ENCODE measurements at places on chromosomes 16 and 17.

DNA sequence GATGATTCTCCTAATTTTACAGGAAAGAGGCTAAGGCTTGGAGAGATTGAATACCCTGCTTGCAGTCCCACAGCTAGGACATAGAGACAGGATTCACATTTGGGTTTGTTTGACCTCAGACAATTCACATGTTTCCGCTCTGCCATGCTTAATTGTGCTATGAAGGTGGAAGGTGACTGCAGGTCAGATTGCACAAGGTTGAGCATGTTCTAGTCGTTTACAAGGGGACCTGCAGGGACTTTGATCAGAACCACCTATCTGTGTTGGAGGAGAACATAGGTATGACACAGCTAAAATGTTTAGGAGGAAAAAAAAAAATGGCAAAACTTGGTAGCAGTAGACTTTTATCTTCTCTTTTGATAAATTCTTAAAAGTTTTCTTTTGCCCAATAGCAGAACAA, 4.9 kb upstream of the ANKFN1 start:
- DNase-seq = no peak

DNA sequence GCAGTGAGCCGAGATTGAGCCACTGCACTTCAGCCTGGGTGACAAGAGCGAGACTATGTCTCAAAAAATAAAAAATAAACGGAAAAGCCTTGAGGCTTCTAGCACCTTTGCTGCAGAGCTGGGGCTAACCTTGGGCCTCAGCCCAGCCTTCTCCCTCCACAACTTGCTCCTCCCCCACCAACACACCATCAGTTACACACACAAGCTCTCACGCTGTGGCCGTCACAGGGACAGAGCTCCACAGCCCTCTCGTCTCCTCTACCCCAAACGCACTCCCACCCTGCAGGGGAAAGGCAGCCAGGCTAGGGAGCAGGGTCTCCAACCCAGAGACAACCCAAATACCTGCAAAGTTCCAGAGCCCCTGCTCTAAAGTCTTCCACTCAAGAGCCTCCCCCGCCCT, 22.0 kb upstream of the MRPS23 start:
- no peak for DNase-seq

DNA sequence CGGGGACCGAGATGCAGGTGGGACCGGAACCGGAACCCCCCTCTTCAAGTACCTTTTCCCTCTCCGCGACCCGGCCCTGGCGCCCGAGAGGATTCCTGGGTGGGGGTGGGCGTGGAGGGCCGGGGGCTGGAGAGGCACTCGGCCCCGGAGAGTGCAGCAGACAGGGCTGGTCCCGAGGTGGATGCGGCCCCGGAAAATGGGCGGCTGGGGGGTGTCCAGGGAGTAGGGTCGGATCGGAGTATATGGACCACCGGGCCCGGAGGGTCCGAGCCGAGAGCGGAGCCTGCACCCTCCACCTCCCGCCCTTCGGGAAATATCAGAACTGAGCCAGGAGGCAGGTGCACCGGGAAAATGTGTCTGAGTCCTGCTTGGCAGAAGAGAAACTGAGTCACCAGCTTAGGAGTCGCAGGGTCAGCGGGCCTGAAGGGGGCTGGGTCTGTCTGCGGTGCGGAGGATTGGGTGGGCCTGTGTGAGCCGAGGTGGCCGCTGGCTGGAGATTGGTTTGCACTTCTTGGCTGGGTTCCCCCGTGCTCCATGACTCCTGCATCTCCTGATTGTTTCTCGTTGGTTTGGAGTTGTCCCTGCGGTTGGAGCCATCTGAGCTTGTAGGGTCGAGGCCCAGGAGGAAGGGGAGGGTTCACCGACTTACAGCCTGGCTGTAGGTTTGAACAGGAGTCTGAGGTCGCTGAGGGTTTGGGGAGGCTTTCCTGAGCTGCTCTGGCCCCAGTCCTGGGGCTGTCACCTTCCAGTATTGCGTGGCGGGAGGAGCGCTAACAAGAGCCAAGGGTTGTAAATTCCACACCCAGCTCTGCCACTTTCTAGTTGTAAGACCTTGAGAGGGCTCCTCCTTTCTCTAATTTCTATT, 518 bp downstream of the SH2B1 start:
- DNase-seq = no peak

DNA sequence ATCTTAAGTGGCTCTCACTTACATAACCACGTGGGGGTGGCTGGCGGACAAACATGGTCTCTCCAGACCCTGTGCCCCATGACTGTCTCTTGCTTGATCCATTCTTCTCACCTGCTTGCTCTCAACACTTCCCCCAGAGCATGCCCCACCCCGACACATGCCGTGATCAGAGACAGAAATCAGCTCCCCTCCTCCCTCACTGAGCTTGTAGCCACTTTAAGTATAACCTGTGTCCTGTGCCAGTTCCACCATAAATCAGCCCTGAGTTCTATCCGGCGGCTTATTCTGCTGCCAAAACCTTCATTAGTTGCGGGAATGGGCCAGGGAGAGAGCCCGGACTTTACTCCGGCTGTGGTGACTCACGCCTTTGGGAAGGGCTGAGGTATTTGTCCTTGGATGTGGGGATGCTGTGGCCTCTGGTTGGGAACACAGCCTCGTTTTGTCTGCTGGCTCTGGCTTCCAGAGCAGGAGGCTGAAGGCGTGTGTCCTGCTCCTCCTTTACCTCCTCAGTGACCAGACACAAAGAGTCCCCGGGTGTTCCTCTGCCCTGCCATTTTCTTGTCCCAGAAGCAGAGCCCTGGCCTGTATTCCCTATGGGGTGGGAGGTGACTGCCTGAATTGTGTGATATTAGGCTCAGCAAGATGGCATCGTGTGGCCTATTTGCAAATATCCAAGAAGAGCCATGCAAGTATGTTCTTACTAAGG, 21.1 kb downstream of the ANKRD40 start:
- DNase-seq = no peak

DNA sequence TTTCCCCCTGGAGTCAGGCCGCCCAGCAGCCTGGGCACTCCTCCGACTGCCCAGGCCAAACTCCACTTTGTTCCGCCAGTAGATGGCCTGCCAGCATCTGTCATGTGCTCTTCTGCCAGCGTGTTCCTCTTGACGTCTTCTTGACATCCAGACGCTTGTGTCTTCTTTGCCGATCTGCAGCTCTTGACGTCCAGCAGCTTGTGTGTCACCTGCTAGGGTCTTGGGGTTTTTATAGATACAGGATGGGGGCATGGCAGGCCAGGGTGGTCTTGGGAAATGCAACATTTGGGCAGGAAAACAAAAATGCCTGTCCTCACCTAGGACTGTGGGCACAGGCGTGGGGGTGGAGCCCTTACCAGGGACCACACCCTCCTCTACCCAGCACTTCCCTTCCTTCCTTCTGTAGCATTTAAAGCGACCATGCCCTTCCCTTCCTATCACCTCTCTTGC, 88.7 kb downstream of the BMERB1 start:
- no peak for DNase-seq

- DNase-seq = no peak
Measured at GRCh38 chr16:66162821-66163220, 203.7 kb upstream of the CDH5 start.

DNA sequence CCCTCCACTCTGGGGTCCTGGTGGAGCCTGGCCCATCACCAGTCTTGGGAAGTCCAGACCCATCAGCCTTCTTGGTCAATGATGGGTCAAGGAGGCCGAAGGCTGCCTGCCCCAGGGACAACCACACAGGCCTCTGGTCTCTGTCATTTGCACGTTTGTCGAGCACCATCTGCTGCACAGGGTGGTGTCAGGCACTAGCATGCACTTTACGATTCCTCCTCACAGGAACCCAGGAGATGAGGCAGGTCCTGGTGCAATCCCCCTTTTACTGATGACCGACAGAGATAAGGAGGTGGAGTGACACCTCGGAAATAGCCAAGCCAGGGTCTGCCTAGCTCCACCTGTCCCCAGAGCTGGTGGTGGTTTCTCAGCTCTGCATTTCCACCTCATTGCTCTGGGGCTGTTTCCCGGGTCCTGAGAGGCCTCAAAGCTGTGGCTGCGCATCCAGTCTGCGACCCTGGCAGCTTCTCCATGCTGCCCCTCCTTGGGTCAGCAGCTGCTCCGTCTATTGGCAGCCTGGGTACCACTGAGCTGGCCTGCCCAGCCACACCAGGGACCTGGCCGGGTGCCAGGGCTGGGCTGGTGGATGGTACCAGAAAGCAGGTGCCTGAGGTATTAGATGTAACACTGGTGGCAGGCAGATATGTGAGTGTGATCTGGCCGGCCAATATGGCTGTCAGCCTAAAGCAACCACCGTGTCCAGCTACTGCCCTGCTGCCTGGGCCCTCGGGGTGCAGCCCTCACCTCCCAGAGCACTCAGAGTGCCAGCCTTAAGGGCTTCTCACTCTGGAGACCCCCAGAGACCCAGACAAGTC, 10.0 kb downstream of the MMP15 start:
- no peak for DNase-seq

GRCh38 chr16:79307214-79307613, 293.3 kb downstream of the MAF start:
- no peak for DNase-seq

GRCh38 chr16:85943711-85944110, 44.7 kb downstream of the IRF8 start:
- DNase-seq = no peak

- DNase-seq = no peak
Measured at GRCh38 chr17:71987634-71988033, 133.2 kb upstream of the SOX9 start.

DNA sequence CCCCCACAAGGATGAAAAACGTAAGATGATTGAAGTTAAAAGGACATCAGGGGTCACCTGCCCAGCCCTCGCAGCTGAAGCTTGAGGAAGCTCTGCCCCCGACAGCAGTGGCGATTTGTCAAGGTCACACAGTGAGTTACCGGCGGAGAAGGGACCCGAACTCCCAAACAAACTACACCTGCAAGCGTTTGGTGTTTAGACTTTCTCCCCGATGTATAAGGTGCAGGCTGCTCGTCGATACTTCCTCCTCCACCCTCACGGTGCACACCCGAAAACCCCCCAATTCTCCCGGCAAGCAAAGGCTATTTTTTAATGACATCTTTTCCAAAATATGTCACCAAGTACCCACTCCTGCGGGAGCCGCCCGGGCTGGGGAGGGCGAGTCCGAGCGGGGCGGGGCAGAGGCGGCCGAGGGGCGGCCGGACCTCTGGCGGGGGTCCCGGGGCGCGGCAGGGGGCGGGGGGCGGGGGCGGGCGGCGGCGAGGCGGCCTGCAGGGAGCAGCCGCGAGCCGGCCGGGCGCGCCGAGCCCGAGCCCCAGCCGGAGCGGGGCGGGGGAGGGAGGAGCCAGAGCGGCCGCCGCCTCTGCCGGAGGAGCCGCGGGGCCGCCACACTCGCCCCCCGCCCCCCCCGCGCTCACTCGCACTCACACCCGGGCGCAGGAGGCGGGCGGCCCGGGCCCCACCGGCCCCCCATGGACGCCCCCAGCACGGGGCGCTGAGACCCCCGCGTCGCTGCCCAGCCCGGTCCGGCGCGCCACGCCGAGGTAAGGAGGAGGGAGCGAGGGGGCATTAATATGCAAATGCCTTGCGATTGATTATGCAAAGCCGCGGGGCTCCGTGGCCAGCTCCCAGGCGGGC, at the start of gene THRA:
THRA (plus strand) TSS at position 637 of the 858 bp plus-strand sequence. CDS start 11,524 bp downstream, outside the sequence.
- no peak for DNase-seq

- no peak for DNase-seq
Measured at GRCh38 chr16:22734368-22734767, 79.6 kb upstream of the HS3ST2 start.

DNA sequence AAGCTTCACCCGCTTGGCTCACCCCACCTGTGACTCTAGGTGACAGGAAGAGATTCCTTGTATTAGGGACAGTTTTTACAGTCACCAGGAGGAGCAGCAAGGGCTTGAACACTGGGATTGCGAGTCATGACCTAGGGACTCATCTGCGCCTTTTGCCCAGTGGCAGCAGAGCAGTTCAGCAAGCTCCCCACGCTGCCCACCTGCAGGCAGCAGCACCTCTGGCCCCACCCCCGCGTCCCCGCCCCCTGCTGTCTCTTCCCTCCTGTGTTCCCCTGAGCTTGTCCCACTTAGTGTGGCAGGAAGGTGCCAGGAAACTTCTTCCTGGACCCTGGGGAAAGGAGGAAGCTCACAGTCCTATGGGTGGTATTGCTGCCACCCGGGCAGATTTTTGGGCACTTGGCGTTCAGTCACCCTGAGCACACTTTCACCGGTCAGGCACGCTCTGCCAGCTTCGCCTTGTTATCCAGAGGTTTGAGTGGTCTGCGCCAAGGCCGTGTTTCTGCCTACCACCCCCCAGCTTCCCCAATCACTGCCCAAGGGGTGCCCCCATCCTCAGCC, 8.7 kb downstream of the MMP15 start:
- no peak for DNase-seq

- no peak for DNase-seq
Measured at GRCh38 chr17:55124730-55125360, 139.9 kb upstream of the HLF start.

DNA sequence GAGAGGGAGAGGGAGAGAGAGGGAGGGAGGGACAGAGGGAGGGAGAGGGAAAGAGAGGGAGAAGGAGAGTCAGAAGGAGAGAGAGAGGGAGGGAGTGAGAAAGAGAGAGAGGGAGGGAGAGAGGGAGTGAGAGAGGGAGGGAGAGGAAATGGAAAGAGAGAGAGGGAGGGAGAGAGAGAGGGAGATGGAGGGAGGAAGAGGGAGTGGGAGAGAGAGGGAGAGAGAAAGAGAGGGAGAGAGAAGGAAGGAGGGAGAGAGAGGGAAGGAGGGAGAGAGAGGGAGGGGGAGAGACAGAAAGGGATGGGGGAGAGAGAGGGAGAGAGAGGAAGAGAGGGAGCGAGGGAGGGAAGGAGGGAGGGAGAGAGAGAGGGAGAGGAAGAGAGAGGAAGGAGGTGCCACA, 72.8 kb downstream of the AXIN2 start:
- no peak for DNase-seq

DNA sequence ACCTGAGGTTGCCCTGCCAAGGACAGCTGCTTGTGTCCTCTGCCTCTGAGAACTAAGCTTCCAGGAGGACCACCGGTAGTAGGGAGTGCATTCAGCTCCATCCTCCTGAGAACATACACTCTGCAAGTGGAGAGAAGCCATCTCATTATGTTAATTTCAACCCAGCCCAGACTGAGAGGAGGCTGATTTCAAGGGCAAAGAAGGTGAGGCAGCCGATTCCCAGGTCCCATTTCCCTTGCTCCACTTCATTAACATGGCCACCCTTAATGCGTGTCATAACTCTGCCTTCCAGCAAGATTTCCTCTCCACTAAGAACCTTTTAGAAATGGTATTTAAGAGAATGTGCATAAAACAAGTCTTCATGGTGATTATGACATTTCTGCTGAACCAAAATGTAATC, 72.5 kb downstream of the CDH13 start:
- DNase-seq = no peak

- DNase-seq = no peak
Measured at GRCh38 chr17:42779304-42779935, 990 bp upstream of the WNK4 start.

GRCh38 chr16:56860226-56861020, 4.6 kb upstream of the SLC12A3 start:
- no peak for DNase-seq

- DNase-seq = no peak
Measured at GRCh38 chr17:79465011-79465680, 145.7 kb downstream of the RBFOX3 start.

- no peak for DNase-seq
Measured at GRCh38 chr16:70703041-70703834, 17.4 kb upstream of the MTSS2 start.

- no peak for DNase-seq
Measured at GRCh38 chr16:9372934-9373890, 281.8 kb downstream of the HAPSTR1 start.

Measured in stimulated activated CD8-positive, alpha-beta memory T cell treated with anti-CD3 and anti-CD28 coated beads, Interleukin-4, amount 100 ng/mL, for 4 hours (primary cell).